Activated CD4-positive, alpha-beta T cell treated with anti-CD3 and anti-CD28 coated beads, Interleukin-2, amount 50 U/mL, for 24 hours (primary cell): ENCODE measurements at places on chromosomes 5 and 9.

GRCh38 chr9:6459718-6460117 lies 46.7 kb downstream of the UHRF2 start:
- no peak for DNase-seq

DNA sequence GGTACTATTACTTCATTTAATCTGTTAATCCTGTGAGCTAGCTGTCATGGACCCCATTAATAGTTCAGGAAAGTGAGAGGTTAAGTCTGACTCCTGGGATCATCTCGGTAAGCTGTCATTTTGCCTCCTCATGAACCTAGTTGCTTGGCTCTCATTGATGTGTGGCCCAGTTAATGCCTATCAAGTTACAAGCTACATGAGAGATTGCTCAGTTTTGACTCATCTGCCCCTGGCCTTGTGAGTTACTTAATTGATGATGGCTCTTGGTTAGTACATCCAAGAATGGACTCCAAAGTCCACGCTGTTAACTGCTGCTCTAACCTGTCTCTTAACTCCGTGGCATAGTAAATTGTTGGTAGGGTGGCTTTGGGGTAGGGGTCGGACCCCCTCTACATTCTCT lies 23.9 kb downstream of the LARP1 start:
- DNase-seq = no peak

DNA sequence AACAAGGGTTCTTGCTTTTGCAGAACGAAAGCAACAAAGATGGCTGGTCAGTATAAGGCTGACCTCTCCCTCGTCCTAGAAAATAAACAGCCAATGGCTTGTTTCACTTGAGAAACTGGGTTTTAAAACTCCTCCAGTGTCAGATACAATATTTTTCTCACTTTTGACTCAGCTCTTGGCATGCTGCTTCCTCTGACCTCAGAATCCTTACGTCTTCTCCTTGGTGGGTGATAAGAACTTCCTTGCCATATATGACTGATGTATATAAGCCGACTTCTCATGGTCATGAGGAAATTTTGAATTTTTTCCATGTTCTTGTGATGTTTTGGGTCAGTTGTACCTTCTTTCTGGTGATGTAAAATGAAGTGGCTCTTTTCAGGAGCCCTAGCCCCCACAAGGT lies 3.8 kb downstream of the ZNF618 start:
- DNase-seq = no peak

- no peak for DNase-seq
Observed at GRCh38 chr9:126165755-126166154, 160.9 kb upstream of the MVB12B start.

DNA sequence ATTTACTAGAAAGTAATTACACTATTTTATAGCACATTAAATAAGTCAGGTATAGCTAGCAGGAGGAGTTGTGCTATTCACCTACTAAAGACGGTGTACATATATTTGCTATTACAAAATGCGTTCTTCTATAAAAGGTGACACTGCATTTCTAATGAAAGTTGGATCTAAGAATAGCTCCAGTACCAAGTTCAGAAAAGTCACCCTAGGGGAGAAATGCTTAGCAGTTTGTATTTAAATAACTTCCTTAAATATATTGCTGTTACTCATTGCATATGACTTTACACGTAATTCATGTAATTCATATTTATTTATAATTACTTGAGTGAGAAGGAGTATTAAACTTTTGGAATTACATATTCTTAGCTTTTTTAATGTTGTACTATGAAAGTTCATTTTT lies 7.0 kb upstream of the SUB1 start:
- no peak for DNase-seq

GRCh38 chr5:104062621-104063377 lies 500.2 kb upstream of the NUDT12 start:
- no peak for DNase-seq

DNA sequence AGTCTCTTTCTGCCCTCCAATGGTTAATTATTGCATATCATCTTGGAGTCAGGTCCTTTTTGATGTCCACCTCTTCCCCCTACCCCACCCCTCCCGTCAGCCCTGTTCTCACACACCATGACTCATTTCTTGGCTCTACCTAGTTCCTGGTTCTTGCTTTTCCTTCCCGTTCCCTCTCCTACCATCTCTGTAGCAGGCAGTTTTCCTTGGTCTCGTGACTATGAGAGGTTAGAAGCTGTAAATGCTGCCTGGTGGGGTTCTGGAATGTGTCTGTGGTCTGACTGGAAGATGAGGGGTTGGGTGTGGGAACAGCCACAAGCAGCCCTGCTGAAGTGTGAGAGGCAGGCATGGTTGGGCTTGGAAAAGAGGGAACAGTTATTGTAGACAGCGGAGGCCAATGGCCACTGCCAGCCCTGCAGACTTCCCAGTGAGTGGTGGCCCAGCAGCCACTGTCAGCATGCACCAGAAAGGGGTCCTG lies 18.2 kb downstream of the SLC22A5 start:
- DNase-seq = no peak
